EH (cell line): ENCODE measurements at places on chromosomes 1 and 21.
A peak's percentile ranks its signal among the peaks of the same experiment; 100 is the strongest.

DNA sequence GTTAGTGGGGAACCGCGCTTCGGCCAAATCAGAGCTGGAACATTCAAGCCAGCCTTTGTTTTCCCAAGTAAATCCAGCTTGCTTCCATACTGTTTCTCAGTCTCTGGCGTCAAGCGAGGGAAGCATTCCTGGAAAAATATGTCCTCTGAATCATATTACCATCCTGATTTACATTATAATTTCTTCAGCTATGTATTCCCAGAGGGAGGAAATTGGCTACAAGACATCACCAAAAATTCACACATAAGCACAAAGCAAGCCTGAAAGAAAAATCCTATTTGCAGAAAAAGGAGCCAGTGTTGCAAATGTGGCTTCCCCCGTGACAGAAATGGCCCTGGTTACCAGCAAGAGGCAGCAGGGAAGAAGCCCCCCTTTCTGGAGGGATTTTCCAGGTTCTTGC, 233.3 kb downstream of the KCNJ6 start:
- no peak for DNase-seq

- DNase-seq = peak; percentile 28
Measured at GRCh38 chr1:143720087-143721023, 251.4 kb downstream of the FAM72C start.

- DNase-seq = no peak
Measured at GRCh38 chr21:43313939-43314405, 113.0 kb downstream of the SIK1 start.

- no peak for DNase-seq
Measured at GRCh38 chr21:44051462-44051941, 39.4 kb downstream of the TRAPPC10 start.

DNA sequence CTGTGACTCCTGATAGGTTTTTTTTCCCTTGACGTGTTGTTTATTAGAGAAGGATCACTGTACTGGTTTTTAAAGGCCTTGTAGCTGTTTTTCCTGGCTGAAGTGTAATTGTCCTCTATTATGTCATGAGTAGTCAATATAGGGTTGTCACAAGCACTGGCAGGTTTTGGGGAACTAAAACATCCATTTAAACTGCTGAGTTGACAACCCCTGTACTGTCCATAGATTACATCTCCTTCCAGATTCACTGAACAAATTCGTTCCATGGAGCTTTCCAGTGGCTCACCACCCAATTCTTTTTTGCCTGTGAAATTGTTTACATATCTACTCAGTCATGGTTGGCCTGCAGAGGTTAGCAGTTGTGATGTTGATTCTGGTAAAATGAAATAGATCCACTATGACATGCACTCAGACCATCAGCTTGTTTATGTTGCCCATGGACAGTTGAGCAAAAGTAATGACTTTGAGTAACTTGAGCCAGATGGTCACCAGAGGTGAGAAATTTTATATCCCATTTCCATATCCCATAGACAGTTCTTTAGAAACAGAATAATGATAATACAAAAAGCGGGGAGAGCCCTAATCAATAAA, 59.9 kb upstream of the QSOX1 start:
- DNase-seq = no peak

DNA sequence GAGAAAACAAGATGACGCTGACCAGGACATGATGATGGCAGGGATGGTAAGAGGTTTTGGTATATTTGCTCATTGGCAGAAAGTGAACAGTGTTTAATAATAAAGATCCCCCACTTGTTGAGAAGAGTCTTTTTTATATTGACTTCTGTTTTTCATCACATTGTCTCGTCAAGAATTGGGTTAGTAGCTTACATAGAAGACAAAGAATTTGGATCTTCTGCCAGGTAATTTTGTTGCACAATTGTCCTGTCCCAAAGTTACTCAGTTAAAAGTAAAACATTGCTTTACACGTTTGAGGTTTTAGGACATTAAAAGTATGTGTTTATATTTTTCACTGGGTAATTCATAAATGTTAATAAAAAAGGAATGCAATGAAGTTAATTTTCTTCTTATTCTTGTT, 48.3 kb upstream of the LAMC2 start:
- DNase-seq = peak; percentile 69

- peak; percentile 98 for DNase-seq
Measured at GRCh38 chr1:161706482-161707347, at the start of gene FCRLA. Gene FCRLA, plus strand, starts transcription at chr1:161707229. Its CDS starts 36 bp downstream, at chr1:161707265.

- DNase-seq = no peak
Measured at GRCh38 chr1:34768856-34769255, 9.3 kb downstream of the GJB4 start.

- peak; percentile 89 for DNase-seq
Measured at GRCh38 chr1:229759037-229759435, 133.0 kb downstream of the URB2 start.

DNA sequence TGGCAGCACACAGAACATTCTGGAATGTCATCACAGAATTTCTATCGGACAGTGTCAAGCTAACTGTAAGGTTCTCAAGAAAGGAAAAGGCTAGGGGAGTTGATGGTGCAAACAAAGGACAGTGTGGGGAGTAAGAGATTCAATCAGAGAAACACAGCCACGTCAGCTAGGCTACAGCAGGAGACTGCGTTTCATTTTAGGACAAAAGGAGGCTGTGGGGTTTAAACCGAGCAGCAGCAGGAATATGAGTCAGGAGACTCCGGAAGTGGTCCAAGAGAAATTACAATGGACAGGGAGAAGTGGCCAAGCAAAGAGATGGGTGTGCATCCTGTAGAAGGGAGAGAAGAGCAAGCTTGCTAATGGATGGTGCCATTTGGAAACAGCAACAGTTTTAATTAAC, 37.4 kb upstream of the C1orf198 start:
- DNase-seq = no peak

- no peak for DNase-seq
Measured at GRCh38 chr1:65846866-65847265, 54.2 kb downstream of the PDE4B start.

DNA sequence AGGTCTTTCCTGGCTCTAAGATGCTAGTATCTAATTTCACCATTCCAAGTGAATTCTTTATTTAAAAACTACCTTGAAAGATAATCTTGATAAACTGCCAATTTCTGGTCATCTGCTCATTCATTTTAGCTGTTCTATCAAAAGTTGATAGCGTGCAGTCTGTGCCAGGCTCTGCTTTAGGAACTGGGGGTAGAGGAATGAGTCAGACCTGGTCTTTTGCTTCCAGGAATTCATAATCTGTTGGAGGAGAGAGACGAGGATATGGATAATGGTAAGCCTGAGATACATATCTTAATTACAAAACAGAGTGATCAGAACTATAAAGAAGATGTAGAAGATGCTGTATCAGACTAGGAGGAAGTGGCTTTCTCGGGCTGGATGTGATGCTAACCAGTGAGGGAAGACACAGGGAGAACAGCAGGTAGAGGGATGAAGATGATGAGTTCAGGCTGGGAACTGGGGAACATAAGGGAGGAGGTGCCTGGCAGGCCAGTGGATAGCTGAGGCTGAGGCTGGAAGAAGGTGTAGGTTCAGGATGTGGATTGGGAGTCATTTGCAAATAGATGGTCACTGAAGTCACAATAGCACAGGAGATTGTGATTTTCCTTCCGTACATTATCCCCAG, 12.3 kb upstream of the PHC2 start:
- peak; percentile 57 for DNase-seq

GRCh38 chr1:107450899-107451664, 310.2 kb downstream of the NTNG1 start:
- no peak for DNase-seq

- no peak for DNase-seq
Measured at GRCh38 chr1:147630447-147630846, 39.9 kb downstream of the ACP6 start.

DNA sequence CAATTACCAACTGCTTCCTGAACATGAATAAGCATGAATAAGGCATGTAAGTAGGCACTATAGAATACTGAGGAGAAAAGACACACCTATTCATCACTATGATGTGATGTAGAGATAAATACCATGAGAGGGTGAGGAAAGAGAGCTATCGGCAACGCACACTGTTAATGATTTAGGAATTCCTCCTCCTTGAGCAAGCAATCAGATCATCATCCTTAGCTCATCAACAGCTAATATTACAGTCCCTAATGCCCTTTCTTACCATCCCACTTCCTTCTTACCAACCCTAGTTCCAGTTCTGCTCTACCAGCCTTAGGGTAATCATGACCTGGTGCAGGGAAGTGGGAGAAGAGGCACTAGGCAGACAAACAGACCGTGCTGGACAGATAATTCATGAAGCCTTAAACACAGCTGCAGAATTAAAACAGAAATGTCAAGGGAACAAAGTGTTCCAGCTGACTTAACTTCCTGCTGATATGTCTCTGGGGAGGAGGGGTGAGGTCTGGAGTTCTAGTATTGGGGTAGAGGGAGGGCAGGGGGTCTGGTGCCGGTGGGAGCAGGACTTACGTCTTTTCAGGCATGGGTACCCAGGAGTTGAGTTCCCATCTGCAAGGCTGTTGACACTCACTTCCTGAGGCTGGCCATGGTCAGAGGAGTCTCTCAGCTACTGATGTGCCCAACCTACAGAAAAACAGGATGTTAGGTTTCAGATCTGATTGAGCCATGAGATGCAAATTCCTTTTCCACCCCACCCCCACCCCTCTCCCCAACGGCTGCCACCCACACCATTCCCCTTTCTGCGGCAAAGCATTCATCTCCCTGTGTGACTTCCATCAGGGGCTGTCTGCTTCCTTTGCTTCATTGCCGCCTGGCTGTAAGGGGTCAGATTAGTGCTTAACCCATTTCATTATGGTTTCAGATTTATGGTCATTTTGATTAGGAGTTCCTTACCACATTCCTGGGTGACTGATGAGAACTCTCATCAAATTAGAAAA, 12.6 kb upstream of the RCSD1 start:
- peak; percentile 70 for DNase-seq

- peak; percentile 87 for DNase-seq
Measured at GRCh38 chr1:84598846-84599741, 24.9 kb upstream of the CTBS start.

GRCh38 chr1:210369425-210369824, 40.7 kb downstream of the HHAT start:
- no peak for DNase-seq

DNA sequence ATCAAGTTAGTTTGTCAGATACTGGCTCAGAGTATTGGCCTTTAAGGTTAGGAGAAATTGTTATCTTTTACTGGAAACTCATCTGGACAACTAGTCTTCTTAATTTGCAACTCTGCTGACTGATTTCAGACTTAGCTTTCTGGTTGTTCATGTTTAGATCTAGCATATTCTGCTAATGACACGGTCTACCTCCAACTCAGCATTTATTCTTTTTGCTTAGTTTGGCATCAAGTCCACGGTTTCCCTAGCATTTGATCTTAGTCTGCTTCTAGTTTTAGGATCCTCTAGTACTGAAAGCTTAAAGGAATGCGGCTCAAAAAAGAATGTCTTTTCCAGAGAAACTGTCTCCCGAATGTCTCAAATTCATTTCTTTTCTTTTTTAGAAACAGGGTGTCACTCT, 75.6 kb upstream of the SLFNL1 start:
- DNase-seq = peak; percentile 12

GRCh38 chr1:3593334-3593733, 18.0 kb downstream of the MEGF6 start:
- DNase-seq = no peak

GRCh38 chr1:64388336-64388735, 81.6 kb upstream of the CACHD1 start:
- DNase-seq = no peak

GRCh38 chr1:205228093-205228521, 361 bp downstream of the TMCC2 start:
- DNase-seq = no peak

DNA sequence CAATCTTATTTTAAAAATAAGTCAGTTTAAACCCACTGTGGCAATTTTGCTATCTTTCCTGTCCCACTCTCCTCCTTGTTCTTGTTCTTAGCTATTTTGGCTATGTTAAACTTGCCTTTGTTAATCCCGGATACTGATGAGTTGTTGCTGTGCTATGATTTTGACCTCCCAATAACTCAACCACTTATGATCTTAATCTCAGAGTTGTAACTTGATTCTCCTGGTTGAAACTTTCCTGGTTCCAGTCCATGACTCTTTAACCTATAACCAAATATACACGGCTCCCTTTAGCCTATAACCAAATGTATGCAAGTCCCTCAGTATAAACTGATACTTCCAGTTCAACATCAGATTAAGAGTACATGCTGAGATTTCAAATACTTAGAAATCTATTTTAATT, 15.6 kb upstream of the ACADM start:
- DNase-seq = peak; percentile 57

DNA sequence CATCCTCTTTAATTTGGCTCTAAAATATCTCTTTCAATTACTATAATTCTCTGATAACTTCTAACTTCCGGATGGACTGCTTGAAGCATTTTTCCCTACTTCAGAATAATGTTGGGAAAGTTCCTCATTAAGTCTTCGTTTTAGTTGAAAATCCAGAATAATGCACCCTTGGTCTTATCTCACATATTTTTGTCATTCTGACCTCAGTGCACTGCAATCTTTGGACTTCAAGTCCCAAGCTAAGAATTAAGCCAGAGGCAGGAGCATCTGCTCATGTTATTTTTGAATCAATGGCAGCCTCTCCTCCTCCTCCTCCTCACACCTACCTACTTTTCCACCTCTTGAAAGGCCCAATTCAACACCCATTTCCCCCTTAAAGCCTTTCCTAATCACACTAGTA, 169.8 kb downstream of the CYYR1 start:
- no peak for DNase-seq

GRCh38 chr1:53145942-53146708, 3.7 kb upstream of the SLC1A7 start:
- DNase-seq = peak; percentile 100

DNA sequence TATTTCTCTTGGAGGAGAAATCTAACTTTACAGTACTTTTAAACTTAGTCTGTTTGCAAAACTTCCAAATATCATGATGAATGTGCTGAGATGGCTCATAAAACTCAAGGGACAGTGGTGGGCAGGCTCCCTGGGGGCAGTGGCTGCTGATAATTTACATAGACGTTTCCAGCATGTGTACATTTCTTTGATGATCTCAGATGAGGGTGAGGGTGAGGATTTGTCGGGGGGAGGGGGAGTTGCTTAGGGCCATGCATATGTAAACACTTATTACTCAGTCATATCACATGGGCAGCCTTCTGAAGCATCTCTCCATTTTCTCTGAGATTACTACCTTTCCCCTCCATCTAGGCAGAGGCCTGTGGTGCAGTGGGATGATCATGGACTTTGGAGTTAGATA, 152.9 kb upstream of the HMGB4 start:
- DNase-seq = peak; percentile 52

- no peak for DNase-seq
Measured at GRCh38 chr1:27592232-27592930, 11.6 kb downstream of the AHDC1 start.

DNA sequence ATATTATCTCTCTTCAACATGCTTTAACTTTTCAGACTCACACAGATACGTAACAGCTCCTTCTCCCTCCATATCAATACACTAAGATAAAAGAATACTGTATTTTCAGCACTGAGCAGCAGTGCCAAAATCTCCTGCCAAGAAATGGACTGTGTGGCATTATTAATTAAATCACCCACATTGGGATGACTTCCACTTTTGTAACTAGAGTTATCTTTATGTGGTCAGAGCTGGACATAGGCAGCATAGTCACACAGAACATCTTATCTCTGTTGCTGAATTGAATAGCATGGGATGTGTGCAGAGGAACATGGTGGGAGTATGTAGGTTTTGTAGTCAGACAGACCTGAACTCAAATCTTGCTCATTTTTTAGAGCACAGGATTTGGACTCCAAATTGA, 41.4 kb upstream of the CACYBP start:
- DNase-seq = no peak

- no peak for DNase-seq
Measured at GRCh38 chr21:39714331-39714730, 30.7 kb upstream of the IGSF5 start.

- DNase-seq = no peak
Measured at GRCh38 chr1:223332997-223333396, 31.0 kb downstream of the SUSD4 start.

- no peak for DNase-seq
Measured at GRCh38 chr1:202961220-202961880, 3.2 kb upstream of the ADIPOR1 start.
